Central memory CD8-positive, alpha-beta T cell (primary cell): ENCODE measurements at places on chromosomes 5 and 9.

DNA sequence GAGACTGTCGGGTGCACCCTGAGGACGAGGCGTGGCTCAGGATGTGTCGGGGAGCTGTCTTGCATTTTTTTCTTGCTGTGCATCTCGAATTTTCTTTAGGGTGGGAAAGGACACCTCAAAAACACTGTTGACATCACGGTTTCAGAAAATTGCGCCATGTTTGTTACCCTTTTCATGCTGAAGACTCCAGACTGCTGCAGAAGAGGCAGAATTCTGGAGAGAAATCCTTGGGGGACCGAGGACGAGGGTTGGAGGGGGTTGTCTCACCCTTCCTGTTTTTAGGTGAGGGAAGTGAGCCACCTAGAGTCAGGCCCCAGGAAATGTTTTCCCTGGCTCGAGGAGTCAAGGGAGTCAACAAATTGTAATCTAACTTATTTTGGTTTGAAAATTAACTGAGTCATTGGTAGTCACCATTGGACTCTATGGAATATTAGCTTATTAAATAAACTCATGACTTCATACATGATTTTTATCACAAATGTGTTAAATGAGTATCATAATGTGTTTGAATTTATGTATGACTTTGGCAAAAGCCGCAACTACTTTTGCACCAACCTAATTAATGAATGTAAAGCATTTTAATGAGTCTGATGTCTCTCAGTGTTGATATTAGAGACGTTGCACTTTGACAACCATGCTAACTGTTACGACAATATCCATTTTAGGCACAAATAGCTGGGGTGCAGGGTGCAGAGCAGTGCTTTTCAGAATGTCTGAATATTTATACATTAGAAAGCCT, 724 bp upstream of the LYSMD3 start:
- DNase-seq = no peak

DNA sequence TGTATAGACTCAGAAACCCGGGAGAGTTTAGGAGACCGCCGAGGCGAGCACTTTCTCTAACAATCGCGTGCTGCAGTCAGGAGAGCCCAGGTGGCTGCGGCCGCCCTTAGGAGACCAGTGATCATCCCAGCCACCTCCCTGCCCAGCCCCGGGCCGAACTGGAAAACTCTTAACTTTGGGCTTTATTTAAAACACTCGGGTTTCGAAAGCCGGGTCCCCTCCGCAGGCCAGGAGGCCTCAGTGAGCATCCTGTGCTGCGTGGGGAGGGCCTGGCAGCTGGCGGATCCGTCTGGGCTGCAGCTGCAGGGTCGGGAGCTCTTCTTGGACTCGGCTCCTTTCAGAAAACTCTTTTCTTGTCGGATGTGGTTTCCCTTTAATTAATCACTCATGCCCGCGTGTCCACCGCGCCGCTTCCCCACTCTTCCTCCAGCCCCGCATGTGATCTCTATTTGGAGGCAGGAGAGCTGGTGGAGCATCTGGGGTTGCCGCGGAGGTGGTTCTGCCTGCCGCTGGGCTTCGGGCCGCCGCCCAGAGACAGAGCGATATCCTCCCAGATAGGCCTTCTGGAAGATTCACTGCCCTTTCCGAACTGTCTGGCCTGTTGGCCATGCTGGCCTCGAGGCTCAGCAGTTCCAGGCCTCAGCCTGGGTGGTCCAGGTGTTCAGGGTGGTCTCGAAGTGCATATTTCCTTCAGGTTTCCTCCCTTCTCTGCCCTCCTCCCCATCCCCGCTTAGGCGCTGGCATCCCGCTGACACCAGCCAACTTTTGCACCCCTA, 59.5 kb downstream of the TMEM174 start:
- no peak for DNase-seq

DNA sequence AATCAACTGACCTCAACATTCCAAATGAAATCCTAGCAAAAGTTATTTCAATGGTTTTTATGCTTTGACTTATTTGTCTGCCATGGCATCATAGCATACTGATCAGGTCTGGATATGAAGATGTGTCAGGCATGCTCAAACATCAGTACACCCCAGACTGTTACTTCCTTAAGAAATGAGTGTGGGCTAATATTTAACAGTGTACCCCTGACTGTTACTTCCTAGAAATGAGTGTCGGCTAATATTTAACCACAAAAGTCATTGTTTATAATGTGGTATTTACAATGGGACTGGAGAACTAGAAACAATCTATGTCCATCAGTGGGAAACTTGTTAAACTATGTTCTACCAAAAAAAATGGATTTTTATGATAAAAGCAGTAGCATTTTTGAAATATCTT, 38.1 kb upstream of the HNRNPA0 start:
- no peak for DNase-seq

- DNase-seq = no peak
Measured at GRCh38 chr5:42593591-42593990, 163.0 kb upstream of the CCDC152 start.

GRCh38 chr5:144773628-144774027, 603.0 kb downstream of the KCTD16 start:
- DNase-seq = no peak

GRCh38 chr9:111632060-111632459, 926 bp downstream of the DNAJC25 start:
- no peak for DNase-seq

DNA sequence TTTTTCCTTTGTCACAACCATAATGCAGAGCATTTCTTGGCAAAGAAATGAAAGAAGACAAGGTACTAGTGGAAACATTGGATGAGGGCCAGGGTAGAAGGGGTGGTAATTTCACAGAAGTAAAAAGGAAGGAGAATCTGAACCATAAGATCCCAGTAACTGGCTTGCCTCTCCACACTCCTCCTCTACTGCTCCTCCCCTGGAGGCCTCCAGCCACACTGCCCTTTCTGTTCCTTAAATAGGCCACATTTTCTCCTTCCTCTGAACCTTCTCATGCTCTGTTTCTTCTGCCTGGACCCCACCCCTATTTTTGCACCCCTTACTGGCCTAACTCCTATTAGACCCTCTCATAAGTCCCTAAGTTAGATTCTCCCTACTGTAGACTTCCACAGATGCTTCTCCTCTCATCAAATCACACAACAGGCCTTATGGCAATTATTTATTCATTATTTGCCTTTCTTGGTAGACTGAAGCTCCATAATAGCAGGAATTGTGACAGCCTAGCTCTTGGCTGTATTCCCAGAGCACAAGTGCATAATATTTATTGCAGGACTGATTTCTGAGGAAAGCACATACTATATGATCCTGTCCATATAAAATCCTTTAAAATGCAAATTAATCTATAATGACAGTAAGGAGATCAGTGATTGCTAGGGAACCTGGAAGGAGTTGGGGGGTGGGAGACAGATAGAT, 31.3 kb upstream of the GRIA1 start:
- DNase-seq = no peak

GRCh38 chr5:115656404-115656803, 30.6 kb upstream of the TMED7 start:
- no peak for DNase-seq

GRCh38 chr9:123359546-123359945, 3.5 kb downstream of the CRB2 start:
- no peak for DNase-seq

DNA sequence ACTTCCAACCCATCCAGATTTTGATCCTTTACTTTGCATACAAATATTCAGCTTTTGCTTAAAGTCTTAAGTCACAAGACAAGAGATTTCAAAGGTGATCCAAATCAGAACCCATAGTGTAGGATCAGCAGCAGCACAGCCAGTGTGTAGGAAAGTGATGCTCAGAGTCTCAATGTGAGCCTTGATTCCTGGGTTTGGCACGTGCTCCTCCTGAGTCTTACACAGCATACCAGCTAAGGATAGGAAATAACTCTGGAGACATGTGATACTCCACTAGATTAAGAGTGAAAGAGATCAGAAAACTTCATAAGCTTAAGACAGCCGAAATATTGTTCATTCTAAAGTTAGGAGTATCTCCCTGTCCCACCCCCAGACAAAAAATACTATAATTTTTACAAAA, 344.9 kb downstream of the SEMA5A start:
- no peak for DNase-seq

GRCh38 chr5:173973616-173973969, 15.4 kb upstream of the C5orf47 start:
- no peak for DNase-seq

- no peak for DNase-seq
Measured at GRCh38 chr9:127754099-127755060, 19.3 kb upstream of the TOR2A start.
